ENCODE measurements at places on chromosomes 1 and 21.

GRCh38 chr1:39431927-39432326, 59.5 kb upstream of the BMP8A start:
- no peak overlapping the region for H3K4me3 ChIP-seq
- no peaks in the 10 kb centered on the region for H3K4me1 ChIP-seq
- no peaks in the 10 kb centered on the region for H3K27me3 ChIP-seq
- no peak overlapping the region for H3K27ac ChIP-seq

DNA sequence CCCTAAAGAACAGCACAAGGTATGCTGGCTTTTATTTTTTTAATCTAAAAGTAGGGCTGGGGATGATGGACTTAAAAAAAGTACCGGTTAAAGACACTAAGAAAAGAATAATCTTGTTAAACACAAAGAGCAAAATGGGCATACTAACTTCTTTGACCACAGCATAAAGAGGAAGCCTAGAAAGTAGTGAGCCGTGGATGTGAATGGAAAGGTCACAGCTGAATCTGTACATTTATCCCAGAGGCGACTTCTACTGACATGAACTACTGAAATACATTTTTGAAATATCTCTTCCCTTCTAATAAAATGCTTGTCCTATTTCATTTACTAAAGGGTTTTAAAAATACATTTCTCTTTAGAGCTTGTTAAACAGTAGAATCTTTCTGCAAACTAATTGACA, 140.7 kb downstream of the SLC45A1 start:
- no peak overlapping the region for H3K4me3 ChIP-seq
- H3K27me3 ChIP-seq, result no peaks in the 10 kb centered on the region
- H3K36me3 ChIP-seq, result no peaks in the 10 kb centered on the region
- no peak for DNase-seq
- H3K27ac ChIP-seq, result no peak overlapping the region

DNA sequence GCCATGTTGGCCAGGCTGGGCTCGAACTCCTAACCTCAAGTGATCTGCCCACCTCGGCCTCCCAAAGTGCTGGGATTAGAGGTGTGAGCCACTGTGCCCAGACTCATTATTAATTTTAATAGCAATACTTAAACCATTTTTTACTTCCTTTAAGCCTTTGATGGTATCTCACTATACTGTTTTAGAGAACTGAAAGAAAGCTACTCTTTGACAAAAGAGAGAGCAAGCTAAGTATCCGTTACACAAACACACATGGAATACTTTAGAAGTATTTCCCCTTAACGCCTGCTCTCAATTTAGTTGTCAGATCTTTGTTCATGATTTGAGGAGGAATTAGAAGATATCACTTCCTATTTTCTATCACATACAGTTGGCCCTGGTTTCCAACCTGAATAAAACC, 189.4 kb downstream of the COP1 start:
- no peak overlapping the region for H3K27ac ChIP-seq
- no peak for DNase-seq
- H3K4me1 ChIP-seq, result no peaks in the 10 kb centered on the region
- H3K4me3 ChIP-seq, result no peak overlapping the region
- no peaks in the 10 kb centered on the region for H3K36me3 ChIP-seq
- H3K27me3 ChIP-seq, result no peaks in the 10 kb centered on the region

DNA sequence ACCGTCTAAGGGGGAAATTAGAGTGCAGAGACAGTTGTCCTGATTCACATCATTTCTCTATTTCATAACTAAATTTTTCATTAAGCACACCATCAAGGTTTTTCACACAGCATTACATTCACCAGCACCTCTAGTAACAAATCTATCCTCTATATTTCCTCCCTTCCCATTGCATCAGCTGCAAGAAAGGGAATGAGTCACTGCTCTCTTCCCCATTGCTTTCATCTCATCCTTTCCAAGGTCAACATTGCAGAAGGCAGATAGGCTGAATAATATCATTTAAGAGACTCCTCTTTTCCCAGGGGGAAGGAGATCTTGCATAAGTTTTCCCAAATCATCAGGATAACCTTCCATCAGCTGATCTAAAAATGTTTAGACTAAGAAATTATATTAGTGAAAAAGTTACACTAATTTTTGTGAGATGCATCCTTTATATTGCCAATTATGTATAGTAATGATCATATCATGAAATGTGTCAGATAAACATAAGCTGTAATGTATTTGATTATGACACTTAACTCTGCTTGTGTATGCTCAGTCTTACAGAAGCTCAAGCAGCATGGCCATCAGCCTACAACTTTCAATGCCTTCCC, 4.3 kb downstream of the INTS7 start:
- no peak overlapping the region for H3K4me3 ChIP-seq
- H3K36me3 ChIP-seq, result no peaks in the 10 kb centered on the region
- no peaks in the 10 kb centered on the region for H3K27me3 ChIP-seq
- DNase-seq, result peak; percentile 66
- no peak overlapping the region for H3K27ac ChIP-seq

GRCh38 chr21:24302400-24302799, 1304.9 kb downstream of the MRPL39 start:
- no peaks in the 10 kb centered on the region for H3K36me3 ChIP-seq
- no peak overlapping the region for H3K4me3 ChIP-seq
- H3K27ac ChIP-seq, result no peak overlapping the region

DNA sequence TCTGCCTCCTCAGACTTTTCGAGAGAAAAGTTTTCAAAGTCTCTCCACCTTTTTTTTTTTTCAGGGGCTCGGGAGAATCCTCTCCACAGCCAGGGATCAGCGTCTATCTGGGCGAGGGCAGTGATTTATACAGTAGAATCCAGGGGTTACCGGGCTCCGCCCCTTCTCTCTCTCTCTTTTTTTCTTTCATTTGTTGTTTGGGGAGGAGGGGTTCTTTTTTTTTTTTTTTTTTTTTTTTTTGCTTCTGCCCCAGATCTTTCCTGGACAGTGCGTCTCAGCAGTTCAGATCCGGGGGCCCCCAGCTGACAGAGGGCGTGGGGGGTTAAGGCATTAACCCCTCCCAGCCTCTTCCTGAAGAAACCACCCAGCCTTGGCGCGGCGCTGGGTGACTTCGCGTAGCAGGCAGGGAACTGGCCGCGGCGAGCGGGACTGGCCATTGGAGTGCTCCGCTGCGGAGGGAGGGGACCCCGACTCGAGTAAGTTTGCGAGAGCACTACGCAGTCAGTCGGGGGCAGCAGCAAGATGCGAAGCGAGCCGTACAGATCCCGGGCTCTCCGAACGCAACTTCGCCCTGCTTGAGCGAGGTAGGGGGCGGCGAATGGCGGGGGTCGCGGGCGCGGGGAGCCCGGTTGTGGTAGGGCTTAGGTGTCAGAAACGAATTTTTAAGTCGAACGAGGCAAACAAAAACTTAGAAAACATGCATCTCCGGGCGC, at the start of gene S1PR1:
S1PR1 (plus strand) TSS at position 504 of the 713 bp plus-strand sequence. CDS start 1,966 bp downstream, outside the sequence.
- H3K4me3 ChIP-seq, result peak within 1 kb of the TSS; percentile 27
- H3K27ac ChIP-seq, result no peak within 1 kb of the TSS
- H3K36me3 ChIP-seq, result no peaks in the 10 kb centered on the region
- H3K4me1 ChIP-seq, result peaks cover 4% of the 10 kb centered on the region
- H3K27me3 ChIP-seq, result peaks cover 5% of the 10 kb centered on the region
- peak; percentile 70 for DNase-seq

GRCh38 chr1:40248412-40248811, 675 bp downstream of the TMCO2 start:
- no peaks in the 10 kb centered on the region for H3K36me3 ChIP-seq
- DNase-seq, result no peak
- no peak overlapping the region for H3K27ac ChIP-seq
- no peak overlapping the region for H3K4me3 ChIP-seq

GRCh38 chr1:184329245-184329953, 57.4 kb upstream of the C1orf21 start:
- H3K27me3 ChIP-seq, result no peaks in the 10 kb centered on the region
- no peaks in the 10 kb centered on the region for H3K36me3 ChIP-seq
- no peak overlapping the region for H3K4me3 ChIP-seq
- DNase-seq, result no peak

GRCh38 chr1:186657481-186657880, 22.7 kb downstream of the PTGS2 start:
- no peaks in the 10 kb centered on the region for H3K27me3 ChIP-seq
- H3K4me3 ChIP-seq, result no peak overlapping the region
- no peaks in the 10 kb centered on the region for H3K36me3 ChIP-seq
- no peaks in the 10 kb centered on the region for H3K4me1 ChIP-seq
- no peak overlapping the region for H3K27ac ChIP-seq

DNA sequence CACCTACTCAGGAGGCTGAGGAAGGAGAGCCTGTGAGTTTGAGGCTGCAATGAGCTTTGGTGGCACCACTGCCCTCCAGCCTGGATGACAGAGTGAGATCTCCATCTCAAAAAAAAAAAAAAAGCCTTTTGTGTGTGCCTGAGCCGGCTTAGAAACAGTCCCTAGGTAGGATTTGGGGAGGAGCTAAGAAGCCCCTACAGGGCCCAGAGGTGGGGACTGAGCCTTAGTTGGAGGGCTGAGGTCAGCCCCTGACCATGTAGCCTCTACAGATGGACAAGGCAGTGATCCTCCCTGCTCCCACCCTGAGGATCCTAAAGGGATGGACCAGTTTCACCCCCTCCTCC, 2.5 kb downstream of the ADAMTSL4 start:
- H3K4me1 ChIP-seq, result no peaks in the 10 kb centered on the region
- H3K27me3 ChIP-seq, result no peaks in the 10 kb centered on the region
- no peaks in the 10 kb centered on the region for H3K36me3 ChIP-seq
- H3K4me3 ChIP-seq, result no peak overlapping the region
- no peak overlapping the region for H3K27ac ChIP-seq

DNA sequence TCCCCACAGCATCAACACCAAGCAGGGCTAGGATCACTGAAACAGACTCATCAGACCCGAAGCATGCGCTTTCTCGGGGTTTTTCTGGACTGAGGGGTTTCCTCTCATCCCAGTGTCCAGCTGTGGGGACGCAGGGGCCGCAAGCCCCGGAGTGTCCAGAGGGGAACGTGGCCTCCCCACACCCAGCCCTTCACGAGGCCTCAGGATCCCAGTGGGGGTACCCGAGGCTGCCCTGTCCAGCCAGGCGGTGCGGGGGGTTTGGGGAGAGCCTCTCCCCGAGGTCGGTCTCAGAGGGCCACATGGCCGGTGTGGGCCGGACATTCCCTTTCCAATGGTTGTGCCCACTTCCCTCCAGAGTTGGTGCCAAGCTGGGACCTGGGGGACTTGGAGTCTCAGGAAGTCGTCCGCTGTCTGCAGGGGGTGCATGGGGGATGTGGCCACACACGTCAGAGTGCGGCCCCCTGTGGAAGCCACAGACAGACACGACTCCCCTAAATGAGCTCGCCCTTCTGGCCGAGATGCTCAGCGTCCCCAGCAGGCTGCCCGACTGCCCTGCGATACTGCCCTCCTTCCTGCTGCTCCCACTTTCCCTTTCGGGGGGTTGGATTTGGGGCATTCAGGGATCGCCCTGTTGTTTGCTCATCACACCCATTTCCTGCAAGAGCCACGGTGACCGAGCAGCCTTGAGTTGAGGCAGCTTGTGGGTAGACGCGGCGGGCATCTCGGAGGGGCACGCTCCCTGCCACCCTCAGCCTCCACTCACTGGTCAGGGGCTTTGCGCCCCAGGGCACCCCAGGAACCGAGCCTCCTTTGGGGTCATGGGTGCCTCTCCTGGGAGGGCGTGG, 4.1 kb downstream of the COL6A1 start:
- no peaks in the 10 kb centered on the region for H3K4me1 ChIP-seq
- peaks cover 27% of the 10 kb centered on the region for H3K36me3 ChIP-seq
- no peaks in the 10 kb centered on the region for H3K27me3 ChIP-seq
- H3K27ac ChIP-seq, result no peak overlapping the region
- no peak for DNase-seq
- H3K4me3 ChIP-seq, result no peak overlapping the region

GRCh38 chr1:234509457-234510328, 30.7 kb upstream of the TARBP1 start:
- no peaks in the 10 kb centered on the region for H3K27me3 ChIP-seq
- no peaks in the 10 kb centered on the region for H3K36me3 ChIP-seq
- peak; percentile 58 for DNase-seq
- H3K4me1 ChIP-seq, result peaks cover 3% of the 10 kb centered on the region

- H3K27me3 ChIP-seq, result no peaks in the 10 kb centered on the region
- no peak within 1 kb of the TSS for H3K27ac ChIP-seq
- H3K4me3 ChIP-seq, result no peak within 1 kb of the TSS
- peaks cover 2% of the 10 kb centered on the region for H3K4me1 ChIP-seq
- no peaks in the 10 kb centered on the region for H3K36me3 ChIP-seq
Observed at GRCh38 chr1:173206816-173207568, at the start of gene TNFSF4. Gene TNFSF4, minus strand, starts transcription at chr1:173207331. Its CDS starts 155 bp downstream, at chr1:173207176.

- no peak overlapping the region for H3K27ac ChIP-seq
- no peaks in the 10 kb centered on the region for H3K27me3 ChIP-seq
- no peaks in the 10 kb centered on the region for H3K4me1 ChIP-seq
- DNase-seq, result no peak
- no peak overlapping the region for H3K4me3 ChIP-seq
- H3K36me3 ChIP-seq, result no peaks in the 10 kb centered on the region
Observed at GRCh38 chr1:30763651-30764248, 6.2 kb upstream of the LAPTM5 start.

DNA sequence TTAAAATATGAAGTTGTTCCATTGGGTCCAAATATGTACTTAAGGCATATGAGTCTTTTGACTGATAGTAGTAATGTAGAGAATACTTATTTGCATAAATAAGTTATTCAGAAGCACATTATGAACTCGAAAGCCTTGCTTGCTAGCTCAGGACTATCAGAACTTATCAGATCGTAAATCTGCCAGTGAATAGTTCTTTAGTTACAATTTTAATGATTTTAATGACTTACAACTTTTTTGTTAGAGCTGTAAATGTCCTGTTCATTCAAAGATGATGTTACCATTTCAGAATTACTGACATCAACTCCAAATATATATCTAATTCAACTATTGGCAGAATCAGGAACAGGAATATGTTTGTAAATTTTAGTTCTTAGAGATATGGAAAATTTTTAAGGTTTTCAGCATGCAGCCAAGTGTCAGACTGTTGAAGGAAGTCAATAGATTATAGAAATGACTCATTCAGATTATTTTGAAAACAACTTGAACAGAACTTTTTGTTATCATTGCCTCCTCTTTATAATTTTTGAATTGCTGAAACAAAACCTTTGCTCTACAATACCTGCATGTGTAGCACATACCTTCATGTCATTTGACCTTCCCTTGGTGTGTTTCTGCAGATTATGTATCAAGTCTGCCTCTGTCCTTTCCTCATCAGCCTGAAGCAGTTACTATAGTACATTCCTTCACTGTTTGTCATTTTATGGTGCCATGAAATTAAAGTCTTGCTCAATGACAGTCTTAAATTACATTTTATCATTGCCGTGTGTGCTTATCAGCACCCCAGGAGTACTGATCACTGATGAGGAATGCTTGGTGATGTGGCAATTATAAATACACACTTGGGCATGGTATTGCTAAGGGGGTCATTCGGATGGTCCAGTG, 44.9 kb downstream of the LRRC8D start:
- H3K4me1 ChIP-seq, result no peaks in the 10 kb centered on the region
- H3K27me3 ChIP-seq, result no peaks in the 10 kb centered on the region
- no peak overlapping the region for H3K27ac ChIP-seq
- no peaks in the 10 kb centered on the region for H3K36me3 ChIP-seq
- no peak overlapping the region for H3K4me3 ChIP-seq

Measured in mesendoderm (in vitro differentiated cells).